Left forelimb (tissue), 1 donor: ENCODE measurements at places on chromosomes 7 and 10.
A peak's percentile ranks its signal among the peaks of the same experiment; 100 is the strongest.

DNA sequence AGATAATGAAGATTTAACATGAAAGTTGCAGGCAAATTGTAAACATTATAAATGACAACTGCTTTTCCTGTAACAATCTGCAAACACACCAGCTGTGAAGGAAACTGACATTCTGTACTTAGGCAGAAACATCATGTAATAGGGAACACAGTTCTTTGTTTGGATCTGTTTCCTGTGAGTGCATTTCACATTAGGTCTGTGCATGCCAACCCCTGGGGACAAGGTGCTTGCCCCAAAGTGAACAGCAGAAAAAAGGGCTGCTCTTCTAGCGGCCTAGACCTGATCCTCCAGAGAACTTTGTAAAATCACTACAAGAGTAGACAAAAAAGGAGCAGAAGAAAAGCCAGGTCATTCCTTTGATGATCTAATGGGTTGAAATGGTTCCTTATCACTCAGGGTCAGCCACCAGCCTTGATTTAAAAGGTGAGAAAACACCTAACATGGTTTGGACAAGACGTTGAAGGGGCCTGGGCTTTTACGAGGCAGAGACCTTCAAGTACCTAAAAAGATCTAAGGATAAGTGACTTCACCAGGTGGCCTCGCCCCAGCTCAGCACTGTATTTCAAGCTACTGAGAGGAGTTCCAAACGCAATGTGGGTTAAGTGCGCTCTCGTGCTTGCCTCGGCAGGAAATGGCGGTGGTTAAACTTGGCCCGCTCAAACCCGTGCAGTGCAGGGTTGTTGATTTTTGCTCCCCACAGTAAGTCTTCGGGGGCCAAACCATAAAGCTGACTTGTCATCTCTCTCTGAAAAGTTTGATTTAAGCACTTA lies 249.7 kb downstream of the CREB5 start:
- no peak for DNase-seq

DNA sequence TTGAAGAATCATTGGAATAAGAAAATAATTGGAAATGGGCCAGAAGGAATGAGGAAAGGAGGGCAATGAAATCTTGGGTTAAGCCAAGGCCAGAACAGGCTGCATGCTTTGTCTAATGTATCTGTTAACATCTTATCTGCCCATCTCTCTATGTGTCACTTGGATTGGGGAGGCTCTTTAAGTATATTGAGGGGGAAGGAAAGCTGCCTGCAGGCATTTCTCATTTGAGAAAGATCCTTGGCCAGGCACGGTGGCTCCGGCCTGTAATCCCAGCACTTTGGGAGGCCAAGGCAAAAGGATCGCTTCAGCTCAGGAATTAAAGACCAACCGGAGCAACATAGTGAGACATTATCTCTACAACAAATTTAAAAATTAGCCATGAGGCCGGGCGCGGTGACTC lies 14.3 kb downstream of the PCBD1 start:
- no peak for DNase-seq

GRCh38 chr10:102476466-102477141 lies 25.3 kb upstream of the C10orf95 start:
- no peak for DNase-seq

GRCh38 chr7:16770657-16771329 lies 17.2 kb downstream of the TSPAN13 start:
- DNase-seq: no peak

GRCh38 chr10:112229096-112229495 lies 45.5 kb upstream of the GPAM start:
- DNase-seq: no peak

- no peak for DNase-seq
Measured at GRCh38 chr7:44288811-44289340, 36.5 kb downstream of the CAMK2B start.

GRCh38 chr10:7389844-7390243 lies 21.0 kb downstream of the SFMBT2 start:
- DNase-seq: no peak

DNA sequence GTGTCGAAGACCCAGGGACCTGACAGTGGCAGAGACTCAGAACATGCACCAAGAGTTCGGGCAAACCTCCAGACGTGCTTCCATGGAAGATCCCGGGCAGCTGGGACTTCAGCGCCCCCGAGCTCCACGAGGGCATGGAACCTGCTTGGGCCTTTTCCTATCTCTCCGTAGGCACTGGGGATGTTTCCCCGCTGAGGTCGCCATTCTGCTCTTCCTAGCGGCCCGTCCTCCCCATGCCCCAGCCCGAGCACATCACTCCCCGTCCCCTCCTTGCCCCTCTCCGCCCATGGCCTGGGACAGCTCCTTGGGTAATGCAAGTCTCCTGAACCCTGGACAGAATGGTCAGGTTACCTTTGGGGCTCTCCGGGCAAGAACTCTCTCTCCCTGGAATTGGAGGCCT lies 32.3 kb upstream of the SHH start:
- DNase-seq: no peak

- peak; percentile 84 for DNase-seq
Measured at GRCh38 chr10:77071001-77071511, 566.6 kb downstream of the KCNMA1 start.

- peak; percentile 76 for DNase-seq
Measured at GRCh38 chr10:119368991-119369869, 161.9 kb downstream of the GRK5 start.
